ENCODE measurements at places on chromosomes 4 and X.

- no peak for DNase-seq
Measured at GRCh38 chrX:21655901-21656586, 2.1 kb downstream of the KLHL34 start.

DNA sequence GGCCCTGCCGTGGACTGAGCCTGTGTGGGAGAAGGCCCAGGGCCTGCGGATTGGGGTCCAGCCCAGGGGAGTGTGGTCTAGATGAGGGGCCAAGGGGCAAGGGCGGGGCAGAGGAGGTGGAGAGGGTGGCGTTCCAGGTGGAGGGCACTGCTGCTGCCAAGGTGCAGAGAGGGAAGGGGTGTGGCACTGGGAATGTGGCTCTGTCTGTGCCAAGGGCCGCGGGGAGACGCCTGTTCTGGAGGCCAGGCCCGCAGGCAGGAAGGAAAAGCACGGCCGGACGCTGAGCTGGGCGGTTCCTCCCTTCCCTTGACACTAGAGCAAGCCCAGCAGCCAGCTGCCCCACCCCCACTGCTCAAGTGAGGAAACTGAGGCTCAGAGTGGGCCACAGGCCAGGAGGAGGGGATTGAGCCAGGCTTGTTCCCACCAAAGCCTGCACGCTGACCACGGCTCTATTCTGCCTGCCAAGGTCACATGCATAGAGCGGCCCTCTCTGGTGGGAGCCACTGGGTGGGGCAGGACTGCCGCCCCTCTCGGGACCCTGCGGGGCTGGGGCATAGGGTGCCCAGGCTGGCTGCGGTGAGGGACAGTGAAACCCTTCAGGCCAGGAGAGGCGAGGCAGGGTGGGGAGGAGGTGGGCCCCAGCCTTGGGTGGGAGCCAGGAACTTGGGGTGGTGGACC, 13.0 kb downstream of the SH3BP2 start:
- no peak for DNase-seq

- DNase-seq, result no peak
Measured at GRCh38 chrX:19697416-19697815, 182.1 kb upstream of the MAP3K15 start.

- DNase-seq, result no peak
Measured at GRCh38 chr4:5963611-5964010, 54.6 kb downstream of the C4orf50 start.

DNA sequence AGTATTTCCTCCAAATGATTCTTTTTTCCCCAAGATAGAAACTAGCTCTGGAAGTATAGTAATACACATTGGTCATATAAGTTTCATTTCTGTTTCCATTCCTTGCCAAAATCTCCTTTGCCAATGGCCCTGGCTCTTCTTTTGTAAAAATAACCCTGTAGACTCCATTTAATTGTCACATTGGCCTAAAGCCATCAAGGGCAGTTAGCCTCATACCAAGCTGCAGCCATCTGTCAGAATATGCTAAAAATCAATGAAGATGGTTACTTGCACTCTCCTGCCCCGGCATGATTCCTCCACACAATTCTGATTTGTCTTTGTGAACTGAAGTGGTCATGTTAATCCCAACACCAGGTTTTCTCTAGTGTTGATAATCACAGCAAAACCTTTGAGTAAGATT, 380.5 kb downstream of the SH2D1A start:
- DNase-seq, result no peak

DNA sequence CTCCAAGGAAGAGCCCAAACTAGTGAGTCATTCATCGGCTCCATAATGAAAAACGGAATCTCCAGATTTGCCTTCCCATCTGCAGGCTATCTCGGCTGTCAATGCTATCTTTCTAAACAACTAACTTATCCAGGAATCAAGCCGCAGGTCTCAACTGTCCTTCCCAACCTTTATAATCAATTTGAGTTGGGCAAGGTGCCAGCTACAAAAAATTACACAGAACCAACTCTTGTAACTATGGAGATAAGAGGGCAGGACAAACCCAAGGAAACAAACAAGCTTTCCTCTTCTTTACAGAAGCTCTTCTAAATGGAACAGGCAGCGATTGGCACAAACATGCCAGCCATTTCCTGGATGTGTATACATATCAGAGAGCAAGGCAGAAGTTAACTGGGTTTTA, 61.2 kb upstream of the RAI2 start:
- DNase-seq, result no peak

DNA sequence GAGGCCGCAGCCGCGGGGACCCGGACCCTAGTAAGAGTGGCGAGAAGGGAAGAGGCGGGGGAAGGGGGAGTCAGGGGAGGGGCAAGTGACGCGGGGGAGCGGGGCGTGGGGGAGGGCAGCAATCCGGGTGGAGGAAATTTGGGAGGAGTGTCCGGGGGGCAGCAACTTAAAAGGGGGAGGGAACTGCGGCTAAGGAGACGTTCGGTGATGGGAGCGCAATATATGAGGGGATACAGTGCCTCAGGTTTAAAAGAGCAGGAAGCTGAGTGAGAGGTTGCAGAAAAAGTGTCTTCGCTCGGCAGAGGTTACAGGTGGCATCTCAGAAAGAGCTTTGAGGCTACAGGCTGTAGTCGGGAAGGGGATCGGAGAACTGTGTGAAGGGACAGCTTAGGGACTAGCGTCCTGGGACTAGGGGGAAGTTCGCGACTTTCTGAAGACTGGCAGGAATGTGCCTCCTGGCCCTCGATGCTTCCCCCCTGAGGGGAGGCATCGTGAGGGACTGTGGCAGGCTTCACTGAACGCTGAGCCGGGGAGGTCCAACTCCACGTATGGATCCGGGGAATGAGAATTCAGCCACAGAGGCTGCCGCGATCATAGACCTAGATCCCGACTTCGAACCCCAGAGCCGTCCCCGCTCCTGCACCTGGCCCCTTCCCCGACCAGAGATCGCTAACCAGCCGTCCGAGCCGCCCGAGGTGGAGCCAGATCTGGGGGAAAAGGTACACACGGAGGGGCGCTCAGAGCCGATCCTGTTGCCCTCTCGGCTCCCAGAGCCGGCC, 519 bp downstream of the FOXO4 start:
- no peak for DNase-seq

- no peak for DNase-seq
Measured at GRCh38 chr4:145099653-145100052, 1.5 kb downstream of the ABCE1 start.

DNA sequence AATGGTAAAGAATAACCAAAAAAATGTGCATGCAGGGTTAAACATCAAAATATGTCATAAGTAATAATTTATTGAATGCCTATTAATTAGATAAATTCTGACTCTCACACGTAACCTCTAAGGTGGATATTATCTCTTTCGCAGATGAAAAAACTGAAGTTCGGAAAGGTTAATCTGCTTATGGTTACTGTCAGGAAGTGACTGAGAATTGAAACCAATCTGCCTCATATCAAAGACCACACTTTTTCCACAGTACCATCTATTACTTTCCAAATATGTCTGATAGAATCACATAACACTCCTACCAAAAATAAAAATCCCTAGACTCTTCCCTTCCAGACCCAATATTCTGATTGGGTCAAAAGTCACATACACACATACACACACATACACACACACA, 6.2 kb downstream of the CHIC2 start:
- DNase-seq, result no peak

- no peak for DNase-seq
Measured at GRCh38 chr4:77393996-77394395, 211.6 kb upstream of the CXCL13 start.

GRCh38 chr4:114318309-114318708, 280.3 kb upstream of the UGT8 start:
- DNase-seq, result no peak

- no peak for DNase-seq
Measured at GRCh38 chr4:7831858-7832730, 107.6 kb downstream of the AFAP1 start.

- DNase-seq, result no peak
Measured at GRCh38 chrX:132277953-132278614, 58.8 kb upstream of the RAP2C start.

DNA sequence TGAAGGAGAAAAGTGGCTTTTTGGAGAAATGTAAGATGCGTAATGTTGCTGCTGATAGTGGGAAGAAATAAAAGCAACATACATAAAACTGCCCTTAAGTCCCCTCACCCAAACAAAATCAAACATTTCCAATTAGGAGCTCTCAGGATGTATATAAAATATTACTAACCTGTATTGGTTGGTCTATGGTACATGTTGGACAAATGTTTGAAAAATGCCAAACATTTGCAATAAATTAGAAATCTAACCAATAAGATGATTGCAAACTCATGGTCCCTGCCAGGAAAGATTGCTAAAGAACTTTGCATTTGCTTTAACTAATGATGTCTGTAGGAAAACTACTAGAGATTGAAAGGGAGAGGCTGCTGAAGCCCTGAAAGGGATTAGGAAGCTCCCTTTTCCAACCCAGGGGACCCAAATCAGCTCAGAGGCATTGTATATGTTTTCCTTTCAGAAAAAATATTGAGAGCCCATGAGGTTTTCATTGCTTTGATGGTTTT, 1.8 kb downstream of the SFRP2 start:
- DNase-seq, result no peak

DNA sequence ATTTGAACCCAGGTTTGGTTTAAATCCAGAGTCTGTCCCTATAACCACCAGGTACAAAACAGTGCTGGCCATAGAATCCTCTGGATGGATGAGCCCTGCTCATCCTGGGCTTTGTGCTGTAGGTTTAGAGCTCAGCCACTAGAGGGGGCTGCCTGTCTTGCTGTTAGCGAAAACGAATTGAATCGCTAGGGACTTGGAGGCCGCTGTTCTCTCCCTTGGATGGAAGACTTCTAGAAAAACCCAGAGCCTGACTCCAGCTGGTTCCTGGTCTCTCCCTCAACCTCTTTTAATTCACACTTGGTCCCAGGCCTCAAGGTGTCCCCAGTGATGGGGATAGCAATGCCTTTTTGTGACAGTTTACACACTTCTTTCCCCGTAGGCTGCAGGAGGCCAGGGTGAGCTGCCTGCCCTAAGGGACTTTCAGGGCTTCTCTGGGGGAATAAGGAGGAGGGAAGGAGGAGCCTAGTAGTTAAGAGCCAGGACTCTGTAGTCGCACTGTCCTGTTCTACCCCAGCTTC, 8.7 kb downstream of the RIPPLY1 start:
- no peak for DNase-seq

GRCh38 chrX:43604753-43605152, 51.3 kb upstream of the MAOA start:
- DNase-seq, result no peak

DNA sequence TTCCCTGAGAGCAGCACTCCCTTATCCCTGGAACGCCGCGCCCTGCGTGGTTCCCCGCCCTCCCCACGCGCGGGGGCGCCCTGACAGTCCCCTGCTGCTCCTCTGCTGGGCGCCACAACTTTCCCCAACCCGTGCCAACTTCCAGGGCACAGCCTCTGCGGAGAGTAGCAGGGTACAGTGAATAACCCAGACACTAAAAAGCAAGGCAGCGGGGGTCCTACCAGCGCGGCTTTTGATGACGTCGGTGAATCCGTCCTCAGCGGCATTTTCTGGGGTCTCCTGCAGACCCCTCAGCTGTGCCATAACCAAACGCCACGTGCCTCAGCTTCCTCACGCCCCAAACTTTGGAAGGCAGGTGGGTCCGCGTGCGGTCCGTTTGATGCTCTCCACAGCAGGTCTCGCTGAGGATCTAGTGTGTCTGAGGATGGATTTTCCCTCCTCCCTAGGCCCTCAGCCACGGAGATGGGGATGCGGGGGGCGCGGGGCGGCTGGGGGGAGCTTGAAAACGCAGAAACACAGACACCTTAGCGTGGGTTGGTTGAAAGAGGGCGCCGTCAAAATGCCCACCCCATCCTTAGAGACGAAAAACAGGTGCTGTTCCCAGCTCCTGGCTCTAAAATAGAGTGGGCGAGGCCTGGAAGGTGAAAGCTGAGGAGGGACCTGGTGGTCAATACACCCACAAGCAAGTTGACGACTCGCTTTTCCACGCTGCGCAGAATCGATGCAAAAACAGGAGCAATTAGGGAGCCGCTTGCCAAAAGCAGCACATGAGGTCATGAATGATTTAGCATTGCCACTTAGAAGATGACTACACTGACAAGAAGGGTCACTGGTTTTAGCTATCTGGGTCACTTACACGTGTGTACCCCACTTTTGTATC, 405.6 kb downstream of the FAM47A start:
- no peak for DNase-seq

DNA sequence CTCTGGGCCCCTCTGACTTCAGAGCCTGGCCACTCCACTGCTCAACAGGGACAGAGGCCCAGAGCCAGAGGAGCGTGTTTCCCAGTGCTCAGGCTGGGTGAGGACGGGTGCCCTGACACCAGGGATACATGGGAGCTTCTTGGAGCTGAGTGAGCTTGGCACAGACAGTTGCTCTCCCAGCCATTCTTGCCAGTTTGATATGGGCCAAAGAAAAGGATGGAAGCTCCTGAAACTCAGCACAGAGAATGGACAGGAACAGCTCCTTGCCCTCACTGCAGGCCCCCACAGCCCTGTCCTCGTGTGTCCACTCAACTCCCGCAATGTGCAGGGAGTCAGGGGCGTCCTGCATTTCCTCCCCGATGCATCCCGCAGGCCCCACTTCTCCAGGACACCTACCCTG, 38.8 kb downstream of the NSG1 start:
- no peak for DNase-seq

DNA sequence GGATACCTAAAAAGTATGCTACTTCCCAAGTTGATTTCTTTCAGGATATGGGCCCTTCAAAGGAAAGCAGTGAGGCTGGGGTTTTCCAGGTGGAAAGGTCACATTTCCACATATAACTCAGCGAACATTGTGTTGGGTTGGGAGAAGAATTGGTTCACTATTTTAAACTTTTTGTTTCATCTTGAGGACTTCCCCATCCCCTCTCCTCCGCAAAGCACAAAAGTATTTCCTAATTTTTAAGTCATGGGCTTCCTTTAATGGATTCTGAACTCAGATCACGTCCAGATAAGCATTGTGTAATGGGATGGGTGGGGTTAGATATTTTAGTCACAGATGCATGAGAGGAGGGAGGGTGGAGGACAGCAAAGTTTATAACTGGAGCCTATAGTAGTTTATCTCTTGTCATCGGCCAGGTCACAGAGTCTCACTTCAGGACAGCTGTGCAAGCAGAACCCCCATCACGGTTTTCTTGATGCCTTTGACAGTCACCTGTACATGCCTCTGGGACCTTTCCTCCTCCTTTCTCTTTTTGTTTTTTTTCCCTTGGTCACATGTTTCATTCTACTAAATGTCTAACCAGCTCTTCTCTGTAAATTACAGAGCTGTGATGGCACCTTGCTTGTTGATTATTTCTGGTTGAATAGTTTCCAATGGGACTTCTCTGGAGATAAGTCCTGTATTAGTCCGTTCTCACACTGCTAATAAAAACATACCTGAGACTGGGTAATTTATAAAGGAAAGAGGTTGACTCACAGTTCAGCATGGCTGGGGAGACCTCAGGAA, 115.4 kb downstream of the PTTG2 start:
- DNase-seq, result no peak

DNA sequence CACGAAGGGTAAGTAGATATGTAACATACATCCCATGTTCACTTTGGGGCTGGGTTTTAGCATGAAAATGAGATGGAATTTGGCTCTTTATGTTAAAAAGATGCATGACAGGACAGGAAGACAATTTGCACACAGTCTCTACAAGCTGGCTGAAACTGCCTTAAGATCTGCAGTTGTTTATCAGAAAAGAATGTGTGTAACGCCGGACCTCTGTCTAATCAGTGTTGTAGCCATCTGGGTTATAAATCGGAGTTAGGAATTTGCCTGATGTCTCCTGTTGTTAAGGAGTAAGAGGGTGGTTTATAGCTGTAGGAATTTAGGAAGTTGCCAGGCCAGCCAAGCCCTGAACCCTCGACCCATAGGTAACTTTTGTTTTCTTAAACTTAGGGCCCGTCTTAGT, 562.9 kb upstream of the FAT1 start:
- DNase-seq, result no peak
